ENCODE measurements at places on chromosomes 6 and 20.

DNA sequence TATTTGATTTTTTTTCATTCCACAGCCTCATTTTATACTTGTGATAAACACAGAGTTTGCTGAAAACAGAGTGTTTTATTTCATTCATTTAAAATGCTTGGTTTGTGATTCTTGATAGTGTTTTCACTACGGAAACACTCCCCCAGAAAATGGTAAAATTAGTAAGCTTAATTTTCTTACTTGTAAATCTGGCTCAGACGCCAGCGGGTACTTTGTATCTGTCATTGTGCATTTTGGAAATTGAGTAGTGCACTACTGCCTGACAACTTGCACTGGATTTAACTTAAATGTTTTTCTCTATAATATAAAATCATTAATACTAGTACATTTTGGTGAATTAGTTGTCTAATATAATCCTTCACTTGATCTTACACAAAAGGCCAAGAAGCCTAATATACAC lies 37.0 kb upstream of the HINT3 start:
- no peak for DNase-seq

DNA sequence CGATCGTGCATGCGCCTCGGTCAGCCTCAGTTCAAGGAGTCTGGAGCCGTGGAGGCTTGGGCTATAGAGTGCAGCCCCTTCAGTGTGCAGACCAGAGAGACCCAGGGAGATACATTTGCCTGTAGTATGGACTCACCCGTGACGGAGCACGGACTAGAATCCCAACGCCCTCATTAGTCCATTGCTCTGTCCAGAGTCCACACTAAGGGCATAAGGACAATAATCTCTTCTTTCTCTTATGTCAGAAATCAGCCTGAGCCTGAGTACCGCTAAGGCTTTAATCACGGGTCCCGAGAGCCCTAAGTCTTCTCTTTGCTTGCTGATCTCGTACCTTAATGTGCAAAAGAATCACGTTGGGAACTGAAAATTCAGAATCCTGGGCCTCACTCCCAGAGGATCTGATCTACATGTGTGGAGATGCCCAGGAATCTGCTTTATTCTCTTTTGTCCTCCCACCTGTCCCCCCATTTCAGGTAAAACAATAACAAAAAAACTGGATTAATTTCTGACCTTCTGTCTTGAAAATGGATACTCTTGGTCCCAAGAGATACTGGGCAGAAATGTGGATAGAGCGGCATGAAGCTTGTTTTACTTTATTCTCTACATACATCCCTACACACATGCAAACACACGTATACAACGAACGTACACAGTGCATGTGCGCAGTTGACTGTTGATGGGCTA lies 671 bp downstream of the BPHL start:
- DNase-seq = peak; percentile 22

DNA sequence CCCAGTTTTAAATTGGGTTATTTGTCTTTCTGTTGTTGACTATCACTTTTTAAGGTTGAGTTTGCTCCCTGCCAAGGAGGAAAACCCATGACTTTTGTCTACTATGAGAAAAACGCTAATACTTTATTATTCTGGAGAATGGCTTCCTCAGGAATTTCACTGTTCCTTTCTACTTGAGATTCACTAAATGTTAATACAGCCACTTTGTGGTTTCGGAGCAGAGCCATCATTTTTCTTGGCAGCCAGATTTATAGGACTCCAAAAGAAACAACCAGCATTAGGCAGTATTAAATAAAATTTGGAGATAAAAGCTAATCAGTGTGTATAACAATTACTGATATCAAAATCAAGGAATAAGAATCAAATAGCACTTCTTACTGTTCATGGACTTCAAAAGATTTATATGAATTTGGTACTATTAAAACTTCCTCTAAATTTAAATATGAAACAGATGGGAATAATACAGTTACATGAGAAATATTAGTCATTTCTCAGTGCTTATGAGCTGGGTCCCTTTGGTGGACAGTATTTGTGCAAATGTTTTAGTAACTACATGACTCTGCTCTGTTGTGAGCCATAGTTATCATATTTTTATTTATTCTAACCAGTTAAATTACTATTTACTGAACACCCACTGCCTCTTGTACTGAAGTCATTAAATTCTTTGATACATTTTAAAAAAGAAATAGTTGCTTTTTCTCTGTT lies 64.1 kb upstream of the FBXO30 start:
- no peak for DNase-seq

- DNase-seq = no peak
These were observed 24.8 kb downstream of the AFDN start for GRCh38 chr6:167851370-167851952.
